Panc1 (cell line): ENCODE measurements at places on chromosomes 2 and 18.
A peak's percentile ranks its signal among the peaks of the same experiment; 100 is the strongest.

DNA sequence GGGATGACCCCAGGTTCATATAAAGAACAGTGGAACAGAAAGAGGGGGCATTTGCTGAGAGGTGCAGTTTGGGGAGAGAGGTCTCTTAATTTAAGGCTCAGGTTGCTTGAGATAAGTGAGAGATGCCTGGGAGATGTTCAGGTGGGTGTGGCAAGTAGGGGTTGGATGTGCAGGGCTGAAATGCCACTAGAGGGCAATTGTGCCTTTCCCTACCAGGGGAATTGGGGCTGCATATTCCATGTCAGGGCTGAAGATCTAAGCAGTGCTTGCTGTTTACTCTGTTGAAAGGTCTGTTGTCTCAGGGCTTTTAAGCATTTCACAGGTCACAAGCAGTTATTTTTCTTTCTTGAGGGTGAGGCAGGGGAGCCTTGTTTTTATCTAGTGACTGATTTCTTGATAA lies 7.8 kb downstream of the CCDC85A start:
- no peak overlapping the region for H3K27ac ChIP-seq
- H3K4me1 ChIP-seq: no peaks in the 10 kb centered on the region
- DNase-seq: no peak
- peaks cover 10% of the 10 kb centered on the region for H3K27me3 ChIP-seq
- no peaks in the 10 kb centered on the region for H3K36me3 ChIP-seq
- H3K4me3 ChIP-seq: no peak overlapping the region

DNA sequence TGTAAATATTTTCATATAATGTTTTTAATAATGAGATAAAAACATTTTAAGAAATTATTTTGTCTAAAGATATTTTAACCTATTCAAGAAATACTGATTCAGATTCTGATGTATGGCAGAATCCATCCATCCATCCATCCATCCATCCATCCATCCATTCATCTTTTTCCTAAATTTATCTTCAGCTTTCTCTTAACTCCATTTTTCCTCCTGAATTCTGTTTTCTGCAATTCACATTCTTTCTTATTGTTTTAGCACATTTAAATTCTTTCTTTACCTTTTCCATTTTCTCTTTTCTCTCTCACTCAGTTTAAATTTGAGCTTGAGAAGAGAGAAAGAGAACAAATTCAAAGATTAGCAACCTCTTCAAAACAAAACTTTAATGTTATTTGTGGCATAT lies 3.6 kb downstream of the LRP1B start:
- H3K27ac ChIP-seq: no peak overlapping the region
- DNase-seq: no peak
- H3K27me3 ChIP-seq: peaks cover 8% of the 10 kb centered on the region
- peaks cover 4% of the 10 kb centered on the region; the same call in 1 of the 2 replicates for H3K4me1 ChIP-seq
- H3K36me3 ChIP-seq: no peaks in the 10 kb centered on the region; the same call in 1 of the 2 replicates

- no peaks in the 10 kb centered on the region; the same call in 1 of the 2 replicates for H3K36me3 ChIP-seq
- no peaks in the 10 kb centered on the region for H3K4me1 ChIP-seq
- no peak overlapping the region for H3K4me3 ChIP-seq
- DNase-seq: no peak
- H3K27ac ChIP-seq: no peak overlapping the region
Measured at GRCh38 chr18:2412996-2413751, 158.1 kb downstream of the METTL4 start.

DNA sequence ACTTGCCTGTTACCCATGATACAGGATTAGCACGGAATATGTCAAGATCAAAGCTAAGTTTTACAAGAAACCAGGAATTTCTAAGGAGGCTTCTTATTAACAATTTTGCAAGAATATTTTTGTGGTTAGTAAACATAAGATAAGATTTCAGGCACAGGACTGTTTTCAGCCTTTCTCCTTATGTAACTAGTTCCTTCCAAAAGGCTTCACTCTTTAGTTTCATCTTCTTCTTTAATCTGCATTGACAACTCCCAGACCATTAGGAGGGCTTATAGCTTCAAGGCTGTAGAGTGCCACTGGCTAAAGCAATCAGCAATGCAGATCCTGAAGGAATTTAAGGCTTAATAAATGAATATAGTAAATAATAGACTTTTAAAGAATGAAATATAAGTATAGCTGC lies 29.3 kb downstream of the SLC14A1 start:
- no peak overlapping the region for H3K4me3 ChIP-seq
- H3K27me3 ChIP-seq: no peaks in the 10 kb centered on the region
- H3K4me1 ChIP-seq: no peaks in the 10 kb centered on the region
- no peak for DNase-seq
- no peak overlapping the region for H3K27ac ChIP-seq
- H3K36me3 ChIP-seq: no peaks in the 10 kb centered on the region

DNA sequence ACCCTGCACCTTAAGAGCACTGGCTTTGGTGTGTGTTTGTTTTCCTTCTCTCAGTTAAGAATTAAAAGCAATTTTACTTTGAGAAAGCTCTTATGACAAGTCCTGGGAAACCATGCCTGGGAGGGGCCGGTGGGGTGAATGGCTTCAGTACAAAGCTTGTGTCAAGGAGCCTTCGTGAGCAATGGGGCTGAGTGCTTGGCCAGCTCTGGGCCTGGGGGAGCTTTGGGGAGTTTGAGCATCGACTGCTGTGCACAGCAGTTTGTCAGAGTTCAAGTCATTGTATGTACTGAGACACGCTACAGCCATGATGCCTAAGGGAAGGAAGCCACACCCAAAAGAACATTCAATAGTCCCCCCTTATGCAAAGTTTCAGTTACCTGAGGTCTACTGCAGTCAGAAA lies 75.8 kb downstream of the ARHGEF4 start:
- H3K27me3 ChIP-seq: no peaks in the 10 kb centered on the region
- H3K4me1 ChIP-seq: no peaks in the 10 kb centered on the region
- no peak overlapping the region for H3K4me3 ChIP-seq
- no peak overlapping the region for H3K27ac ChIP-seq

DNA sequence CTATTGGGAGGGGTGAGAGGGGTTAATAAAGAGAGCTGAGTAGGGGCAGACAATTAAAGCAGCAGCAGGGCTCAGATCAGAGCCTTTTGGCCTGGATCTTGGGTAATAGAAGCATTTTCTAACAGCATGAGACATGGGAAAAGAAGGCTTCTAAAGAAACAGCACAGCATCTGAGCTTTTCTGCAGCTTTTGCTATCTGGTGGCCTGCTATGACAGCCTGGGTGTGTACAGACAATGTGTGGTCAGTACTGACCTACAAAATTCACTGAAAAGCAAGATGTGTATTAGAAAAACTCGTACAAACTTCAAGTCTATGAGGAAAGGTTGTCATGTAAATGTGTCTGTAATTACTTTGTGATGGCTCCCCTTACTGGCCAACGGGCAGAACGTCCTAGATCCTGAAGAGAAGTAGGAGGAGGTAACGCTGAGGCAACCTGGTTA lies 95.6 kb downstream of the GALNT3 start:
- no peak overlapping the region for H3K27ac ChIP-seq
- H3K27me3 ChIP-seq: no peaks in the 10 kb centered on the region
- no peaks in the 10 kb centered on the region for H3K4me1 ChIP-seq
- H3K4me3 ChIP-seq: no peak overlapping the region
- no peaks in the 10 kb centered on the region for H3K36me3 ChIP-seq

DNA sequence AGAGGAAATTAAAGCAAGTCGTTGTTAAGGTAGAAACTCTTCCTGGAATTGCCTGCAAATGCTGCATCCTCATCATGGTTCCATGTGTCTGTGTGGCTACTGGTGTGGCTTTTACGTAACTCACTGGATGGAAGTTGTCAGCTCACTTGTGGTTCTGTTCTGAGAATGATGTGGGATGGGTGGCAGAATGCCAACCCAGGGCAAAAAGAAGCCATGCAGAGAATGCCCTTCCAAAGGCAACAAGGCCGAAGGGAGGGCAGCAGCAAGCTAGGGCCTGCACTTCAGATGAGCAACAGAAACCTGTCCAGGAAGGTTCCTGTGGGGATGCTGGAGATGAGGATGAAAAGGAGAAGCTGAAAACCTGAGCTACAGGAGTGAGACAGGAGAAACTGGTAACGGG lies 10.4 kb upstream of the NAPG start:
- no peak overlapping the region for H3K27ac ChIP-seq
- H3K27me3 ChIP-seq: peaks cover 15% of the 10 kb centered on the region
- no peaks in the 10 kb centered on the region for H3K36me3 ChIP-seq

- H3K4me3 ChIP-seq: peak overlapping the region; percentile 72
- peaks cover 26% of the 10 kb centered on the region for H3K4me1 ChIP-seq
- no peak for DNase-seq
- peaks cover 3% of the 10 kb centered on the region; the same call in 1 of the 2 replicates for H3K36me3 ChIP-seq
Measured at GRCh38 chr2:119760956-119761275, 1.2 kb downstream of the PTPN4 start.

DNA sequence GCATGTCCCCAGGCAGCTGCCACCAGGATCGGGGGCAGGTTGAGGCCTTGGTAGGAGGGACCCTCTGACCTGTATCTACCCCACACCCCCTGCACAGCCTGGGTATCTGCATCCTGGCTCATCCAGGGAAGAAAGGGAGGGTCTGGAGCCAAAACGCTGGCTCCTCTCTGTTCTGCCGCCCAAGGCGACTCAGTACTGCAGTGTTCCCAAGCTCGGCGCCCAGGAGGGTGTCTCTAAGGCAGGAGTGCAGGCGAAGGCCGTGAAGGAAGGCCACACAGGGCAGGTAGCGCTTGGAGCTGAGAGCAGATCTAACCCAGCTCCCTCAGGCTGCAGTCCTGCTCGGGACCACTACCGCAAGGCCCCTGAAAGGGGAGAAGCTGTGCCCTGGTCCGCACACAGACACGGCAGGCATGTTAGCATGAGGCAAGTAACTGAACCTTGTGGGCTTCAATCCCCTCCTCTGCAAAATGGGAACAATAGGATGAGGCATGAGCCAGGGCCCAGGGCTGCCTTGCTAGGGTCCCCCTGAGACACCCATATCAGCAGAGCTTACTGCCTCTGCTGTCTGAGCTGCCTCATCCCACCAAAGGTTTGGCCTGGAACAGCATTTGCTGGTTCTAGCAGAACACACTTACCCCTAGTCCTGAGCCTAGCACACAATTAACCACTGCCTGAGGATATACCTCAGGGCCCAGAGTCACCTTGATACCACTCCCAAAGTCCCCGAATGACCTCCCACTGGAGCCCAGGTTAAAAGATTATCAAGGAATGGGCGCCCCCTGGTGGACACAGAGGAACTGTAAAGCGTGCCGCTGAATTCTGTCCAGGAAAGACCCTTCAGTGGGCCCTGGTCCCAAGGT lies 6.5 kb downstream of the PTMA start:
- H3K4me1 ChIP-seq: peaks cover 42% of the 10 kb centered on the region
- H3K4me3 ChIP-seq: no peak overlapping the region
- H3K36me3 ChIP-seq: peaks cover 11% of the 10 kb centered on the region
- no peaks in the 10 kb centered on the region for H3K27me3 ChIP-seq
- DNase-seq: no peak
- H3K27ac ChIP-seq: peak overlapping the region; percentile 83

DNA sequence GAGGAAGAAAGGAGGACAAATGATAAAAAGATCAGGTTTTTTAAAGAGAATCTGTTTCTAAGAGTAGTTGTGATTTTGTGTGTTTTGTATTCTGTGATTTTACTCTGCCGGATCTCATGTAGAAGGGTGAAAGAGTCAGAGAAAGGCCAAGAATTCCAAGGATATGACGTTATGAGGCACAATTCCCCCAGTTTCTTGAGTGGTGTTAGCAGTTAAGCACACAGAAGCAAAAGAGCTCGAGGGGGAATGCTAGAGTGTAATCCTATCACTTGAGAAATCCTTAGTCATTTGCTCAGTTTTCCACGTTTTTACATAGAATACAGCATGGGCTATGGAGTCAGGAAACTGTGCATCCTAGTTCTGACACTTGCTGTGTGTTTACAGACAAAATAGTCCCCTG lies 34.8 kb downstream of the METTL4 start:
- no peak for DNase-seq
- H3K27ac ChIP-seq: no peak overlapping the region
- H3K4me3 ChIP-seq: no peak overlapping the region
- H3K27me3 ChIP-seq: no peaks in the 10 kb centered on the region
- H3K36me3 ChIP-seq: no peaks in the 10 kb centered on the region
- no peaks in the 10 kb centered on the region for H3K4me1 ChIP-seq

GRCh38 chr2:74001121-74001520 lies 16.4 kb downstream of the TET3 start:
- DNase-seq: no peak
- H3K4me1 ChIP-seq: peaks cover 27% of the 10 kb centered on the region
- no peaks in the 10 kb centered on the region for H3K27me3 ChIP-seq
- no peaks in the 10 kb centered on the region for H3K36me3 ChIP-seq
- no peak overlapping the region for H3K4me3 ChIP-seq
- no peak overlapping the region for H3K27ac ChIP-seq

GRCh38 chr2:25418944-25419677 lies 77.4 kb upstream of the DNMT3A start:
- H3K27ac ChIP-seq: no peak overlapping the region
- no peaks in the 10 kb centered on the region for H3K4me1 ChIP-seq
- no peak overlapping the region for H3K4me3 ChIP-seq
- H3K27me3 ChIP-seq: no peaks in the 10 kb centered on the region

- H3K4me1 ChIP-seq: no peaks in the 10 kb centered on the region
- no peak overlapping the region for H3K4me3 ChIP-seq
- DNase-seq: no peak
- H3K36me3 ChIP-seq: no peaks in the 10 kb centered on the region
- no peak overlapping the region for H3K27ac ChIP-seq
- H3K27me3 ChIP-seq: no peaks in the 10 kb centered on the region
Measured at GRCh38 chr2:30926606-30927005, 119.4 kb upstream of the CAPN13 start.

- no peaks in the 10 kb centered on the region for H3K27me3 ChIP-seq
- H3K27ac ChIP-seq: no peak overlapping the region
- H3K36me3 ChIP-seq: no peaks in the 10 kb centered on the region; the same call in 1 of the 2 replicates
- DNase-seq: no peak
Measured at GRCh38 chr2:138012082-138012481, 47.8 kb downstream of the HNMT start.

DNA sequence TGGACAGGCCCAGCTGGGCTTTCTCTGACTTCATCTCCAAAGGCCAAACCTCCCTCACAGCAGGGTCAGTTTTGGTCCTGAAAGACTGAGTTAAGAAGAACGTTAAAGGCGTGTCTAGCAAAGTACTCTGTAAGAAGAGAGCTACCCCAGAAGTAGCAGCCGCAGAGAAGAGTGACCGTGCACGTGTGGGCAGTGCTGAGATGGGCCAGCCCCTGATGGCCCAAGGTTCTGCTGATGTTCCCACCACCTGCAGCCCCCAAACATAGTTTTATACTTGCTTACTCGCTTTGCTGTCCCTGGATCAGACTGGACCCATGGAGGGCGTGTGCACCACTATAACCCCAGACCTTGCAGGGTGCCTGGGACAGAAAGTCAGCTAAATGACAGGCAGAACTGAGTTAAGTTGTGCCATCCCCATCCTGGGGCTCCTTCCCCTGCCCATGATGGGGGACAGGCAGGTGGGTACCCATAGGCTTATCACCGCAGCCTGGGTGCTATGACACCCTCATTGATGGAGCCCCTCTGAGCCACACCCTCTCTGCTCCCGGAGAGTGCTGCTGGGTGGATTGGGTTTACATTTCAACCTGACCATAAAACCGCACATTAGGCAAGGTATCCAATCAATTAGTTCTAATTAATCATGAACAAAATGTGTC lies 367.3 kb upstream of the HS6ST1 start:
- no peak for DNase-seq
- no peak overlapping the region for H3K4me3 ChIP-seq
- H3K27me3 ChIP-seq: no peaks in the 10 kb centered on the region
- H3K36me3 ChIP-seq: no peaks in the 10 kb centered on the region
- no peak overlapping the region for H3K27ac ChIP-seq
- no peaks in the 10 kb centered on the region for H3K4me1 ChIP-seq

GRCh38 chr2:48590017-48590416 lies 27.6 kb upstream of the GTF2A1L start:
- no peak for DNase-seq
- no peaks in the 10 kb centered on the region for H3K36me3 ChIP-seq
- no peaks in the 10 kb centered on the region for H3K4me1 ChIP-seq
- H3K27me3 ChIP-seq: peaks cover under 1% of the 10 kb centered on the region; the same call in 1 of the 2 replicates
